ENCODE measurements at places on chromosomes 2 and 18. TPM values are rescaled to one million over a fixed set of nuclear protein-coding genes. Genes with fewer than 3 reads are reported as not detected.

The CD226 gene
- total RNA-seq, result 1.3 TPM

The ZC3H8 gene
- total RNA-seq, result 88.0 TPM

The MYOM1 gene
- 2.2 TPM for total RNA-seq

The SOCS6 gene
- 36.9 TPM for total RNA-seq

The APOB gene
- total RNA-seq, result 0.94 TPM

The MC5R gene
- 5.0 TPM for total RNA-seq

The MGAT4A gene
- 36.0 TPM for total RNA-seq

The AGXT gene
- total RNA-seq, result not detected

The ALK gene
- 2.5 TPM for total RNA-seq

The CEBPZOS gene
- 26.6 TPM for total RNA-seq

The QPCT gene
- 10.3 TPM for total RNA-seq

The PDE1A gene
- 51.0 TPM for total RNA-seq

The TCF23 gene
- total RNA-seq, result not detected

The CTNNA2 gene
- 249 TPM for total RNA-seq

The DPYSL5 gene
- 184 TPM for total RNA-seq

The OR6B2 gene
- not detected for total RNA-seq

The EGR4 gene
- not detected for total RNA-seq

The NIFK gene
- total RNA-seq, result 34.4 TPM

The SH2D6 gene
- 0.94 TPM for total RNA-seq

The PECR gene
- total RNA-seq, result 44.1 TPM

The TDRD15 gene
- not detected for total RNA-seq

The OSR1 gene
- total RNA-seq, result 0.31 TPM

The IRS1 gene
- total RNA-seq, result 21.9 TPM

The CD28 gene
- total RNA-seq, result under 0.01 TPM

The SPATA3 gene
- not detected for total RNA-seq

All from parietal lobe (tissue), 2 donors.